ENCODE measurements at places on chromosomes 13 and 19.

GRCh38 chr13:76882431-76882830 is 3.8 kb downstream of the KCTD12 start:
- no peaks in the 10 kb centered on the region for H3K36me3 ChIP-seq
- DNase-seq = no peak
- no peak overlapping the region for H3K4me3 ChIP-seq
- no peak overlapping the region for H3K27ac ChIP-seq
- peaks cover 21% of the 10 kb centered on the region for H3K4me1 ChIP-seq

DNA sequence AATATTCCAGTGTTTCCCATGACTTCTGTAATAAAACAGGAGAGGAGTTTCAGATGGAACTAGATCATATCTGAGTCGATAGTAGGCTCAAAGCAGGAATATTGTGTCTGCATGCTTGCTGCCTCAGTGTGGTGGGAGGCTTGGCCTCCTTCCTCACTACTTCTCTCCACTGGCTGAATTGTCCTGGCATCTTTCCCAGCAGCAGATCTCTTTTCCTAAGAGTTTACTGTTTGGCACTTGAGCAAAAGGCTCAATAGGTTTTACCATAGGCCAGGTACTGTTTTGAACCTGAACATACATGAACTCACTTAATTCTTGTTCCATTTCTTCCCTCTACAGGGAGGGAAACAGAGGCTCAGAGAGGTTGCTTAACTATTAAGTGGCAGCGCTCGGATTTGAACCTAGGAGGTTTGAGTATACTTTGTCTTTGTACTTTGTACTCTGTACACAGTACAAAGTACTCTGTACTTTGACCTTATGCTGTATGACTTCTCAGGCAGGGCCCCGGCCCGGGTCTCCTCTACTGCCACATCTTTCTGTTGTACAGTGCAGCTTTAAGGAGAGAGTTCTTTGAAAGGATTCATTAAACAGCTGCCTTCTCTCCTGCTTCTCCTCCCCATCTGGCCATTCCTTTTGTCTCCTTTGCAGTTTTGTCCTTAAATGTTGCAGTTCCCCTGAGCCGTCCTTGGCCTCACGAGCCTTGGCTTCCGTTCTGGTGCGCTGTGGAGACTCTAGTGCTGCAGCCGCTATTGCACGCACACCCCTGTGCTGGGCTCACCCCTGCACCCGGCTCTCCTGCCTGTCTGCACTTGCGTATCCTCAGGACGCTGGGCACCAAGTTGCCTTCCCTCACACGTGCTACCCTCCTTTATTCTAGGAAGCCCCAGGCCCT is 8.1 kb downstream of the B3GLCT start:
- peaks cover 45% of the 10 kb centered on the region for H3K4me1 ChIP-seq
- no peak overlapping the region for H3K4me3 ChIP-seq
- H3K36me3 ChIP-seq = no peaks in the 10 kb centered on the region

DNA sequence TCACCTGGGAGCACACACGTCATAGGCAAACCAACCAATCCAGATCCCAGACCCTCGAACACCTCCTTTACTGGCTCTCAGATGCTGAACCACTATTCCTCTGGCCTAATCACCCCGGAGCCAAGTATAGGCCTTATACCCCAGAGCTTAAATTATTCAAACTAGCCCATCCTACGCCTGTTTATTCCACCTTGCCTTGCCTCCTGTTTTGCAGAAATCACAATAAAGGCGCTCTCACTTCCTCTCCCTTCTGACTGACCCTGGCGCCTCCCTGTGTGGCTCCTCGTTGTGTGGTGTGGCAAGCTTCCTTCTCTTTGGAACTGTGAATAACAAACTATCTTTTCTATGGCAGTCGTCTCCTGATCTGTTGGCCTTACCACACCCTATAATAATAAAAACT is 354.9 kb downstream of the ENOX1 start:
- DNase-seq = no peak
- H3K27ac ChIP-seq = no peak overlapping the region
- no peaks in the 10 kb centered on the region for H3K36me3 ChIP-seq
- no peaks in the 10 kb centered on the region for H3K4me1 ChIP-seq
- H3K4me3 ChIP-seq = no peak overlapping the region
- no peaks in the 10 kb centered on the region for H3K27me3 ChIP-seq

DNA sequence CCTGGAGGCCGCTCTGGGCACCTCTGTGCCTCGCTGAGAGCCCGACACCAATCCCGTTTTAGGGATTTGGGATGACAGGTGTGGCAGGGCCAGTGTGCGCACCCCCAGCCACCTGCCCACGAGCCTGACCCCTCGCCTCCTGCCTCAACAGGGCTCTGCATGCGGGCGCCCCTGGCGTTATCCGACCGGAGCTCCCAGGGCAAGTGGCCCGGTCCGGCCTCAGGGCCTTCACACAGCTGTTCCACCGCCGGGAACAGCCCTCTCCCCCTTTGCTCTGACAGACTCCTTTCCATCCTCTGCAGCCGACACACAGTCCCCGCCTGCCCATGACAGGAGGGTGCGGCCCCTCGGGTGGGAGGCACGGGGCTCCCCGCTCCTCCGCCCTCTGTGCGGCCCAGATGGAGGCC is 7.1 kb upstream of the WDR18 start:
- H3K4me1 ChIP-seq = peaks cover 8% of the 10 kb centered on the region
- no peak overlapping the region for H3K4me3 ChIP-seq

GRCh38 chr13:75325711-75326110 is 156.3 kb downstream of the TBC1D4 start:
- no peak overlapping the region for H3K27ac ChIP-seq
- peaks cover 3% of the 10 kb centered on the region for H3K36me3 ChIP-seq
- DNase-seq = no peak

DNA sequence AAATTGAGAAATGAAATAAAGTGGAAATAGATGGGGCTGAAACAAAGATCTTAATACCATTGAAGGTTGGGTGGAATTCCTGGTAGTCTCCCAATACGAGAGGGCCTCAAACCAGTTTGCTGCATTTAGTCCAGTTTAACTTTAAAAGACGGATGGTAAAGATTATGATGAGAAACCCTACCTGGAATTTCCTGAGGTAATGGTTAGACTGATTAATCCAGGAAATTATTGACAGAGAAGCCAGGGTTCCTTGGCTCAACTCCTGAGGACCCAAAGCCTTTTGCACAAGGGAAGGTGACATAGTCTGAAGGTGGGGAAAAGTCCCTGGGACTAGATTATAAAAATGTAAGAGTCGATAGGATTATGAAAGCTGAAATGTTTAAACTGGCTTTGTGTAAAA is 133.2 kb upstream of the SLITRK5 start:
- H3K27ac ChIP-seq = no peak overlapping the region
- H3K36me3 ChIP-seq = no peaks in the 10 kb centered on the region
- H3K27me3 ChIP-seq = no peaks in the 10 kb centered on the region
- no peak overlapping the region for H3K4me3 ChIP-seq

- peak; percentile 65 for DNase-seq
- H3K4me1 ChIP-seq = peaks cover 4% of the 10 kb centered on the region
- H3K27me3 ChIP-seq = no peaks in the 10 kb centered on the region
- H3K4me3 ChIP-seq = no peak overlapping the region
- no peak overlapping the region for H3K27ac ChIP-seq
Observed at GRCh38 chr19:7970716-7971448, 27.4 kb upstream of the TIMM44 start.

GRCh38 chr13:93953841-93954240 is 525.6 kb downstream of the DCT start:
- H3K4me3 ChIP-seq = no peak overlapping the region
- H3K4me1 ChIP-seq = no peaks in the 10 kb centered on the region
- DNase-seq = no peak

- no peak overlapping the region for H3K27ac ChIP-seq
- no peaks in the 10 kb centered on the region for H3K36me3 ChIP-seq
- no peaks in the 10 kb centered on the region for H3K4me1 ChIP-seq
- H3K27me3 ChIP-seq = no peaks in the 10 kb centered on the region
Observed at GRCh38 chr19:39007096-39007495, 25.3 kb downstream of the FBXO27 start.

GRCh38 chr19:18453269-18454024 is 15.5 kb upstream of the ISYNA1 start:
- H3K4me3 ChIP-seq = no peak overlapping the region
- H3K27ac ChIP-seq = no peak overlapping the region

DNA sequence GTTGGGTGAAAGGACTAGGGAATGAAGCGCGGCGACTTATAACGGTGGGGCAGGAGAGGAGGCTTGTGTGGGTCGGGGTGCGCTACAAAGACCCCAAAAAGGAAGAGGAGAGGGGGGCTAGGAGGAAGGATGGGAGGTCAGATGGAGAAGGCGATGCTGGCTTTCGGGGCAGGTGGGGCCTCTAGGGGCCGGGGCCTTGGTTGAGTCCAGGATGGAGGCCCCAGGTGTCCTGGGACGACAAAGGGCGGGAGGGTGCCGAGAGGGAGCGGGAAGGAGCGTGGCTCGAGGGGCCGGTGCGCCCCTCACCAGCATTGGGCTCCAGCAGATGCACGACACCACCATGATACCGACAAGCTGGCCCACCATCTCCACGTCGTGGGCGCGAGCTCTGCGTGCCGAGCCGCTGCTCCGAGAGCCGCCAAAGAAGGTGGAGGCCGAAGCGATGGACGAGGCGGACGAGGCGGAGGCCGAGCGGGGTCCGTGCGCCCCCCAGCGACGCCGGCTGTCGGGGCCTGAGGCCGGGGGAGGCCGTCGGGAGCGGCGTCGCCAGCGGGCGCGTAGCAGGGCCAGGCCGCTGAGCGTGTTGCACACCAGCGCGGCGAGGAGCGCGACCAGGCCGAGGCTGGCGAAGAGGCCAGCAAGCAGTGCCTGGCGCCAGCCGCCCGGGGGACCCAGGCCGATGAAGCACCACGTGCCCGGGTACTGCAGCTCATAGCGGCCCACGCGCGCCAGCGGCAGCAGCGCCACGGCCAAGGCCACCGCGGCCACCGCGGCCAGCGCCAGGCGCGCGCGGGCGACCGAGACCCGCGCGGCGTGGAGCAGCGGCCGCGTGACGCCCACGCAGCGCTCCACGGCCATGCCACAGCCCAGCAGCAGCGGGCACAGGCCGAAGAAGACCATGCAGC is 1.8 kb downstream of the PTGER1 start:
- DNase-seq = no peak
- H3K27ac ChIP-seq = no peak overlapping the region
- peaks cover 9% of the 10 kb centered on the region for H3K27me3 ChIP-seq
- H3K36me3 ChIP-seq = peaks cover 2% of the 10 kb centered on the region
- H3K4me1 ChIP-seq = peaks cover 16% of the 10 kb centered on the region

DNA sequence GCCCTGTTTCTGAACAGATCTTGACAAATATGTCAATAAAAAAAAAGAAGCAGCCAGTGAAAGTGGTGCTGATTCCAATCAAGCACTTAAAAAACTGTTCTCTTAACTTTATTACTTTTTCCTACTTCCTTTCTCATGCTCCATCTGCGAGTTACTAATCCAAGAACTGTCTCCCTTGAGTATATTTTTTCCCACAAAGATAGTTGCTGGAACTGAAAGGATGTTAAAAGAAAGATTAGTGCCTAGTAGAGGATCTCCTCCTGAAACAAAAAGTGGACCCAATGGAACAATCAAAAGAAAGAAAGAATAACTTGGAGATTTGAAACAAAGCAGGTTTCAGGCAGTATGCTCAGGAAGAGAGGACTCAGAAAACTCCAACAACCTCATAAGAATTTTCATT is 1034.8 kb downstream of the PCDH17 start:
- H3K4me1 ChIP-seq = no peaks in the 10 kb centered on the region
- DNase-seq = no peak
- no peaks in the 10 kb centered on the region for H3K27me3 ChIP-seq
- H3K27ac ChIP-seq = no peak overlapping the region
- no peak overlapping the region for H3K4me3 ChIP-seq

DNA sequence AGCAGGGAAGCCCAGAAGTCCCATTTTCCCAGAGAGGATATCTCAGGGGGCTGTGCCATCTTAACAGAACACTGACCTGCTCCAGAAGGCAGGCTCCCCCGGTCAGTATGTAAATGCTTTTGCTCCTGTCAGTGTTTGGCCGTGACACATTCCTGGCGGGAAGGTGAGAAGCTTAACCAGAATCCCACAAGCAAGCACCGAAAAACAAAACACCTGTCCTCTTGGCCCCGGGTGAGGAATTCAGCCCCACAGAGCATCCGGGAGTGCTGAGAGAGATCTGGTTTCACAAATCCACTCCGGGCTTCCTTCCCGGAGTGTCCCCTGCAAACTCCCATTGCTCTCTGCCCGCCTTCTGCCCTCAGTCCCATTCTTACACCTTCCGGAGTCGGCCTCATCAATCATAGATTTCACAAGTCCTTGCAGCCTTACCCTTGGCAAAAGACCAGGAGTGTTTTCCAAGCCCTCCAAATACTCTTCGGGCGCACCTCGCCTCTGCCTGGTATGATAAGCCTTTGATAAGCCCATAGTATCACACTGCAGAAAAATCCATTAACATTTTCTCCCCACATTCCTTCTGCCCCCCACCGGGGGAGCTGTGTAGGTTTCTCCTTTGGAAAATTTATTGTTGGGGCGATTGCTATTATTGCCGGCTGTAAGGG is 12.2 kb downstream of the TPM4 start:
- H3K27ac ChIP-seq = no peak overlapping the region
- no peak for DNase-seq
- peaks cover 12% of the 10 kb centered on the region for H3K4me1 ChIP-seq
- peaks cover 17% of the 10 kb centered on the region for H3K36me3 ChIP-seq
- peak overlapping the region; percentile 64 for H3K4me3 ChIP-seq
- no peaks in the 10 kb centered on the region for H3K27me3 ChIP-seq

- H3K4me3 ChIP-seq = no peak overlapping the region
- no peaks in the 10 kb centered on the region for H3K27me3 ChIP-seq
- DNase-seq = no peak
Observed at GRCh38 chr13:108962654-108963053, 333.2 kb downstream of the MYO16 start.

- H3K27ac ChIP-seq = no peak overlapping the region
- peaks cover 4% of the 10 kb centered on the region for H3K36me3 ChIP-seq
- DNase-seq = no peak
- H3K4me3 ChIP-seq = no peak overlapping the region
- H3K4me1 ChIP-seq = peaks cover 8% of the 10 kb centered on the region
Observed at GRCh38 chr19:12996406-12997094, 1.3 kb downstream of the NFIX start.

- peaks cover 26% of the 10 kb centered on the region for H3K4me1 ChIP-seq
- no peaks in the 10 kb centered on the region for H3K36me3 ChIP-seq
- no peaks in the 10 kb centered on the region for H3K27me3 ChIP-seq
Observed at GRCh38 chr13:47110141-47110540, 213.3 kb upstream of the HTR2A start.

DNA sequence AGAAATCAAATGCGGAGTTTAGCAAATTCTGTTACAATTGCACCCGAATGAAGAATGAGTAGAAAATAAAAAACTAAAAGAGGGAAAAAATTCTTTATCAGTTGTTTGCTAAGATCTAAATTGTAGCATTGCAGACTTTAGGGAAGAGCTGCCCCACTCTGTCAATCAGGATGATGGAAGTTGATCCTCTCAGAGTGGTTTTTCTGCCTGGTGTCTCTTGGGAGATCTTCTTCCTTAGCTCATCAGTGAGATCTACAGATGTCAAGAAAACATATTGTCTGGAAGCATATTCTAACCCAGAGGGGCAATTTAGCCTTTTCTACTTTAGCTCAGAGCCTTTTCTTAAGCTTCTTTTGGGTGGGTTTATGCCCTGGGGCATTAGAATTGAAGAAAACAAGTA is 223.2 kb upstream of the PCDH17 start:
- H3K27me3 ChIP-seq = no peaks in the 10 kb centered on the region
- H3K4me1 ChIP-seq = peaks cover 24% of the 10 kb centered on the region
- no peak overlapping the region for H3K27ac ChIP-seq
- no peak for DNase-seq
- no peak overlapping the region for H3K4me3 ChIP-seq

All from neural crest cell (in vitro differentiated cells).